ENCODE measurements at places on chromosomes 16 and 17.

- DNase-seq, result peak; percentile 92
These were observed 167.5 kb downstream of the UTP18 start for GRCh38 chr17:51427856-51428255.

DNA sequence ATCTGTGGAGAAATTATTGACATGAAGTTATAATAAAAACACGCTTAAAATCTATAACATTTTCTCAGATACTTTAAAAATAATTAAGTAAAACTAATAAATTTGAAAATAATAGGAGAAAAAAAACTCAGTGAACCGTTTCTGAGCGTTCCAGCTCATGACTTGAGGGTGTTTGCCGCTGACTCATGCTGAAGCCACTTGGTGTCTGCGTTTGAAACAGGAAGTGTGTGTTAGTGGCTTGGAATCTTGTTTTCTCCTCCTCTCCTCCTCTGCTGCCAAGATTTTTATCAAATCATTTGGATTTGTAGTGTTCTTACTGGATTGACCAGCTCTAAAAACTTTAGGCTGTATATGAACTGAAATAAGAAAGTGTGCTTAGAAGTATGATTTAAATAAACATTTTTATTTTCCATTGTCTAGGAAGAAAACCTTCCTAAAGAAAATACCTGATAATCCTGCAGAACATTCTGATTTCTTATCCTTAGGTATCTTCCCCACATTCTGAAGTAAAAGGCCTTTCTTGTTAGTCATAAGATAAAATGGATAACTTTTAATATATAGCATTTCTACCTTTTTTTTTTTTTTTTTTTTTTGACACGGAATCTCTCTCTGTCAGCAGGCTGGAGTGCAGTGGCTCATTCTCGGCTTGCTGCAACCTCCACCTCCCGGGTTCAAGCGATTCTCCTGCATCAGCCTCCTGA is 30.8 kb downstream of the USP10 start:
- peak; percentile 8 for DNase-seq

GRCh38 chr17:31907342-31907962 is 5.9 kb upstream of the UTP6 start:
- no peak for DNase-seq

- no peak for DNase-seq
These were observed 35.7 kb downstream of the GSE1 start for GRCh38 chr16:85648805-85649204.

DNA sequence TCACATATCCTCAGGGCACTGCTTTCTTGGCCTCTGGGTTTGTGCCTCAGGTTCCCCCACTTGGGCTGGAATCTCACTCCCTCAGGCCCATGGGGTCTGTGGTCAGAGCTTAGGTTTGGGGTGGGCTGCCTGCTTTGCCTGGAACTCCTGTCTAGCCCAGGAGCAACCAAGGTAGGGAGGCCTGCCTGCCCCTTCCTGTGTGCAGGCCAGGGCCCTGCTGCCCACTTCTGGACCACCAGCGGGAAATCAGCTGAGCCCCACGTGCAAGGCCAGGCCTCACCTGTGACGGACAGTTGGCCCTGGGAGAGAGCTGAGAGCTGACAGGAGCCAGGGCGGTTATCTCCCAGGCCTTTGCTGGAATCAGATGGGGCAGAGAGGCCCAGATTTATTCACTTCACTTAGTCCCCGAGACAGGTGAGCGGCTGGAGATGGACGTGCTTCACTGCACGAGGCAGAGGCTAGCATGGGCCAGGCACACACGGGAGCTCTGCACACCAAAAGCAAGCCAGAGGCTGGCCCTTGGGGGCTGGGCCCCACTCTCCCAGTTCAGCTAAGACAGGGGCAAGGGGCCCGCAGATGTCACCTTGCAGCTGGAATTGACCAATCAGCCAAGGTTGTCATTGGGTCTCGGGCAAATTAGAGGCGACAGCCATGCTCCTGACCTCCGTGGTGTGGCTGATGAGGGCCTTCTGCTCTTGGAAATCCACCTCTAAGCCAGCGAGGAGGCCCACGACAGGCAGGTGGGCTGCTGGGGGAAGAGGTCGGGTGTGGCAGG is 49.9 kb upstream of the DOC2B start:
- DNase-seq, result no peak

- no peak for DNase-seq
These were observed 23.8 kb downstream of the MINK1 start for GRCh38 chr17:4856937-4857314.

DNA sequence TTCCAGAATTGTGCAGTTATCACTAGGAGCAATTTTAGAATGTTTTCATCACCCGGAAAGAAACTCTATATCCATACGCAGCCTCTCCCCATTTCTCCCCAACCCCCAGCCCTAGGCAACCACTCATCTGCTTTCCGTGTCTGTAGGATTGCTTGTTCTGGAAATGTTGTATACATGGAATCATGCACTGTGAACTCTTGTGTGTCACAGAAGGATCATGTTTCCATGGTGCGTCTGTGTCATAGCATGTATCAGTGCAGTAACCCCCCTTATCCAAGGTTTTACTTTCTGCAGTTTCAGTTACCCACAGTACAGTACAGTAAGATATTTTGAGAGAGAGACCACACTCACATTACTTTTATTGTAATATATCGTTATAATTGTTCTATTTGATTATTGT is 299.4 kb downstream of the CPPED1 start:
- DNase-seq, result no peak

GRCh38 chr16:3223913-3224515 is 10.9 kb downstream of the ZNF200 start:
- no peak for DNase-seq

DNA sequence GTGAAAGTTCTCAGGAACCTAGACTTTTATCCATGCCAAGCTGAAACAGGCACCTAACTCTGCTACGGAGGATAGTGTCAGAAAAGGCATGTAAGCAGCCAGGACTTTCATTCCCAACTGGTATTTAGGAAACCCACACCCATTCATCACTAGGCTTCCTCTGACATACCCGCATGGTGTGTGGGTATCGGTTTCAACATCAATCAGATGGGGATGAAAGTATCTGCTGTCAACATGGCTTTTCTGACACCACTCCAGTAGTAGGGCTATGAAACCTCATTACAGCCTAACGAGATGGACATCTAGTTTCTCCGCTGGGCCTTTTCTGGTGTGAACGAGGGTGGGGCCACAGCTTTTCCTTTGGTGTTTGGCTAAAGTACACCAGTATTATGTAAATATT is 1178.3 kb downstream of the CDH11 start:
- no peak for DNase-seq

- DNase-seq, result no peak
These were observed 25.4 kb upstream of the ITGB4 start for GRCh38 chr17:75695830-75696271.

GRCh38 chr16:75495076-75495674 is at the start of gene CHST6:
Gene CHST6 (minus strand): TSS chr16:75495441. CDS start chr16:75479828, 15,613 bp downstream.
- DNase-seq, result no peak

- no peak for DNase-seq
These were observed 5.9 kb downstream of the TAOK1 start for GRCh38 chr17:29396066-29396465.

DNA sequence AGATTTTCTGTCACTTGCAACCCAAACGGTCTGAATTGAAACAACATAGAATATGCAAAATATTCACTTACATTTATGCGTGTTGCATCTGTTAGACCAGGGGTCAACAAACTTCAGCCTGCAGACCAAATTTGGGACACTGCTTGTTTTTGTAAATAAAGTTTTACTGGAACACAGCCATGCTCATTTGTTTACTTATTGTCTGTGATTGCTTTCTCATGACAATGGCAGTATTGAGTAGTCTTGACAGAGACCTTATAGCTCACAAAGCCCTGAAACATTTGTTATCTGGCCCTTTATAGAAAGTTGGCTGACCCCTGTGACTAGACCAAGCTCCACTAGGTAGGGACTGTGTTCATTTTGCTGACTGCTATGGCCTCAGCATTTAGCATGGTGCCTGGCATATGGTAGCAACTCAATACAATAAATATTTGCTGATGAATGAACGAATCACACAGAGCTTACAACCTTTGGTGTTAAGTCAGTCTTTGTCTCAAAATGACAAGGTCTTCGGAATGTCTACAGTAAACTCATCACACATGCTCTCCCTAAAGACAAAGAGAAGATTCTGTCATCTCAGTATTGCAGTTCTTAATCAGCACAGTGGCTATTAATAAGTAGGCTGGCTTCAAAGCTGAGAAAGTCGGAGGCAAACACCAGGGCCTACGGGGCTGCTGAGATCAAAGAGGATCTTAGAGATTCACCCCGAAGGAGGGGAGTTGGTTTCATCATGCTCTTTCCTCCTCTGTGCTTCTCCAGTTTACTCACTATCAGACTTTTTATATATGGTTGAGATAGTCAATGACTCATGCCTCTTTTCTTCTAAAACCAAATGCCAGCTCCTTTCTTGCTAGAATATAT is 95.2 kb upstream of the AXIN2 start:
- no peak for DNase-seq

DNA sequence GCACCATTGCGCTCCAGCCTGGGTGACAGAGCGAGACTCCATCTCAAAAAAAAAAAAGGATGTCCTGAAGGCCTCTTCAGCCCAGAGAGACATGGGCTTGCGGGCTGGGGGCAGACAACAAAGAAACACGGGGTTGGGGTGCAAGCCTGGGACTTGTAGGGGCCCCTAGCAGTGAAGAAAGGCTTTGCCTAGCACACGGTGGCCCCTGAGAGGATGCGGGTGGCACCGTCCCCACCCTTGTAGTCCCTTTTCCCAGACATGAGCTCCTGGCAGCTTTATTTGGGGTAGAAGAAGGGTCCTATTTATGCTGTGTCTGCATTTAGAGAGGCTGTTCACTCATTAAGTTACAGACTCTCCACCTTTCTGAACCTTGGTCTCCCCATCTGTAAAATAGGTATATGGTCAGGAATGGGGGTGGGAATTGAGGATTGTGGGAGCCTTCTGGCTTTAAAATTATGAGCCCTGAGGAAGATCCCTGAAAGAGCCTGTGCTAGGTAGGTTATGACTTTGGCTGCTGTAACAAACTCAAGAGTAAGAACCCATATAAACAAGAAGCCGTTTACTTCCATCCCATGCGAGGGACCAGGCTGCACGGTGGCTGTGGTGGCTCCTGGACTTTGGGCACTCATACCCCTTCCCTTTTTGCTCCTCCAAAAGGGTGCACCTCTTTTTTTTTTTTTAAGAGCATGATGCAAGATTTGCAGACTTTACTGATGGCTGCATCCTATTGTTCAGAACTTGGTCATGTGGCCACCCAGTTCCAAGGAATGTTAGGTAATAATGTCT is 20.6 kb upstream of the ADGRG1 start:
- no peak for DNase-seq

- no peak for DNase-seq
These were observed 14.5 kb upstream of the MTSS2 start for GRCh38 chr16:70700101-70701020.

- DNase-seq, result no peak
These were observed 108.5 kb downstream of the RAB11FIP4 start for GRCh38 chr17:31499771-31500554.

GRCh38 chr17:77778636-77779489 is 179.6 kb upstream of the TNRC6C start:
- DNase-seq, result no peak

GRCh38 chr16:83774066-83774465 is 33.7 kb upstream of the HSBP1 start:
- no peak for DNase-seq

- no peak for DNase-seq
These were observed 87.0 kb downstream of the IRX3 start for GRCh38 chr16:54199487-54200160.
